ENCODE measurements at places on chromosomes 3 and 15. TPM values are rescaled to one million over a fixed set of nuclear protein-coding genes. Genes with fewer than 3 reads are reported as not detected.

DNA sequence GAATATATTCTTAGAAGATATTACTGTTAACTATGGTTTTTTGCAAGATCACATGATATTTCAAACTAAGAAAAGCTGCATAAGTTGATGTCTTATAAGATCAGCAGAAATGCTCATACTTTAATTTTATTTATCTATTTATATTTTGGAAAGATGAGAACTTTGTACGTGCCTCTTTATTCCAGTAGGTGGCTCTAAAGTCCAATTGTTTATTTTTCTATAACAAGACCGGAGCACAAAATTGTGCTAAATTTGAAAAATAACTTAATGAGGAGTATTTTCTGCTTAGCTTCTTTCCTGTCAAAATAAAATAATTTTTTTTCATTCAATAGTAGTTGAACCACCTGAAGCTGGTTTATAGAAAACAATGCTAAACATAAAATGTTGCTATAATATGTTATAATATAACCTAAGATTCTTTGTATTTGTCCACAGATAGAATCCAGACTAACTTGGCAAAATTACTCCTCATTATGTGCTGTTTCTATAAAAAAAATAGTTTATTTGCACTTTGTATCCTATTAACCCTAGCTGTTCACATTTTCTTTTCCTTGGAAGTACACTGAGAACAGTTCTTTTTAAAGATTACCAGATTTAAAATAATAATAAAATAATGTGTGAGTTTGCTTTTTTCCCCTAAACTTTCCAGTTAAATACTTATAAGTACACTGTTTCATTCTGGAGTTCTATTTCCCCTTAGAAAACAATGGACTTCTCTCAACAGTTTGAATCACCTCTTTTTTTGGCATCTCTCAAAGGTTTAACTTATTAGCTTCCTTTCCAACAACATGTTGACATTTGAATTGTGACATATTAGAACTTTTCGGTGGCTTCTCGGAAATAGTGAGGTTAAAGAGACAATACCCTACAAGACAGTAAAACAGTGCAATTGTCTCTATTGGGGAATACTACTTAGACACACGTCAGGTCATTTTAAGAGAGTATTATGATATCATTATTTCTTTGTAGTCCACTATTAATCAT is 530.0 kb downstream of the MECOM start:
- no peak for DNase-seq

- DNase-seq = no peak
Measured at GRCh38 chr3:88912294-88912877, 195.0 kb upstream of the EPHA3 start.

DNA sequence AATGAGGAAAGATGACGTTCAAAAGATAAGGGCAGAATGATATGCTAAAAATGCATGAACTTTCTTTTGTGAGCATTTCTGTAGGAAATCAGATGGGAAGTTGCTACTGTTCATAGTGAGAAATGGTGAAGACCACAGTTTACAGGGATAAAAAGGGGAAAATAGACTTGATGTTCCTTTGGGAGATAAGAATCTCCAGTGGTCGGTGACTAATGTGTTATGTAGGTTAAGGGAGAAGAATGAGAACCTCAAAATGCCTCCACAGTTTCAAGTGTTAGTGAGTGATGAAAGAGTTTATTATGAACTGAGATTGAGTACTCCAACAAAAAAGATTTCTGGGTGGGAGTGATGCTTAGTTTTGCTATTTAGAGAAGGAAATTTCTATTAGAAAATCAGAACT is 247.2 kb downstream of the LSAMP start:
- no peak for DNase-seq

DNA sequence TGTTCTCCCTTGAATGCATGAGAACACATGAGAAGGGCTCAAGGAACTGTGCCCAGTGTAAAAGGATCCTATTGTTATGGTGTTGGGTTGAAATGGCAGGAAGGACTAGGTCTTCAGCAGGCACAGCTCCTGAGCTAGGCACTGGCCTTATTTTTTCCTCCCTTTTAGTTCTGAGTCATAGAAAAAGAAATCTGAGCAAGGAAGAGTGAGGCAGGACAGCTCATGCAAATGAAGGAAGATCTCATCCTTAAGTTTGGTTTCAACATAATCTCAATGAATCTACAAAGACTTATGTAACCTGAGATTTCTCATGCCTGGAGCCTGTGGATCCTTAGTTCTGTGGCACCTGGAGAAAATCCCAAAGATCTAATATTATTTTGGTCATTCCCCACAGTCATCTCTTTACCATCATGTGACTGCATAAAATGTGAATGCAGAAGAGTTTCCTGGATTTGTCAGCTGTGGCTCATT is 188.6 kb upstream of the TBL1XR1 start:
- no peak for DNase-seq

GRCh38 chr3:4065554-4065953 is 237.6 kb upstream of the SETMAR start:
- no peak for DNase-seq

Gene SPTBN5
- total RNA-seq = 5.2 TPM

Gene FHIT
- 2.7 TPM for total RNA-seq

GRCh38 chr3:31356941-31357340 is 175.8 kb upstream of the STT3B start:
- DNase-seq = no peak

DNA sequence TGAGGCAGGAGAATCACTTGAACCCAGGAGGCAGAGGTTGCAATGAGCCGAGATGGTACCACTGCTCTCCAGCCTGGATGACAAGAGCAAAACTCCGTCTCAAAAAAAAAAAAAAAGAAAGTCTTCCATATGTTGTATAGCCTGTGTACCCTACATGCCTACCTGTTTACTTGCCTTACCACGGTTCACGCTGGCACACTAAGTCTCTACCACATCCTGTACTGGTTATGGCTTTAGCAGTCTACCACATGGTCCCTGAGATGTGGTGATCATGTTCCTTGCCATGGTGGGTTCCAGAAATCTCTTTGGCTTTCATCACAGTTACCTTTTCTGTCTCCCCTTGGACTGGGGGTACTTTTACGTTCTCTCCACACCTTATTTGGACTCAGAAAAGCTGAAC is 63.8 kb upstream of the TBC1D5 start:
- no peak for DNase-seq

GRCh38 chr3:159616234-159616825 is 372.3 kb upstream of the IL12A start:
- DNase-seq = no peak

GRCh38 chr3:72553298-72553697 is 294.9 kb downstream of the SHQ1 start:
- no peak for DNase-seq

Gene ZNF619
- total RNA-seq = 10.9 TPM

DNA sequence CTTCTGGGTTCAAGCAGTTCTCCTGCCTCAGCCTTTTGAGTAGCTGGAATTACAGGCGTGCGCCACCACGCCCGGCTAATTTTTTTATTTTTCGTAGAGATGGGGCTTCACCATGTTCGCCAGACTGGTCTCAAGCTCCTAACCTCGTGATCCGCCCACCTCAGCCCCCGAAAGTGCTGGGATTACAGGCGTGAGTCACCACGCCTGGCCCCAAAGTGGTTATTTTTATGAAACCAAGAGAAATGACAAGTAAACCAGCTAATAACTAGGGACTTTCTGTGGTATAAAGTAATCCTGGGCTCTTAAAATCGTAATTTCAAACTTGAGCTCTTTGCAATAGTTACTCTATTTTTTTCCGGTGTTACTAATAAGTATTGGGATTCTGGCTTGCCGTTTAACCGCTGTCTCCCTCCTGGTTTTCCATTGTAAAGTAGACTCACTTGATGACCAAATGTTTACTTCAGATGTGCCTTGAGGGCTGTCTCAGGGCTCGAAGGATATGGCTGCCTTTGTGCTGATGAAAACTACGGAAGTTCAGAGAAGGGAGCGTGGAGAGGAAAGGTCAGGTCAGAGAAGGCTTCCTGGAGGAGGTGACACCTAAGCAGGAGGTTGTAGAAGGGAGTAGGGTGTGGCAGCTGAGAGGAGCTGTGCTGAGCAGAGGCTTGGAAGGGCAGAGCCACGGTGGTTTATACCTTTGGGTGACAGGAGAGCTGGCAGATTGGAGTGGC is 4.2 kb downstream of the ZSCAN2 start:
- DNase-seq = no peak

- DNase-seq = no peak
Measured at GRCh38 chr3:123842711-123843110, 41.4 kb downstream of the MYLK start.

DNA sequence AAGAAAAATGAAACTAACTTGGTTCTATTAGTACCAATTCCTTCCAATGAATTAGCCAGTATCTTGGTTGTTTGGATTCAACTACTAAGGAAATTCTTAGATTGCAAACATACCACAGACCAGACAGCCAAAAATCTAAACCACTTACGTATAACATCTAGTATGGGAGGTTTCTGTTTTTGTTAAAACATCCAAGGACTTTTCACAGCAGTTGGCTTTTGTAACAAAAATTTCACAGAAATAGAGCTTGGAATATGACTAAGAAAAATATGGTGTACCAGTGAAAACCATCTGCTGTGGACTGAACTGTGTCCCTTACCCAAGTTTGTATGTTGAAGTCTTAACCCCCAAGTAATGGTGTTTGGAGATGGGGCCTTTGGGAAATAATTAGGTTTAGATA is 199.2 kb downstream of the OTOL1 start:
- no peak for DNase-seq

DNA sequence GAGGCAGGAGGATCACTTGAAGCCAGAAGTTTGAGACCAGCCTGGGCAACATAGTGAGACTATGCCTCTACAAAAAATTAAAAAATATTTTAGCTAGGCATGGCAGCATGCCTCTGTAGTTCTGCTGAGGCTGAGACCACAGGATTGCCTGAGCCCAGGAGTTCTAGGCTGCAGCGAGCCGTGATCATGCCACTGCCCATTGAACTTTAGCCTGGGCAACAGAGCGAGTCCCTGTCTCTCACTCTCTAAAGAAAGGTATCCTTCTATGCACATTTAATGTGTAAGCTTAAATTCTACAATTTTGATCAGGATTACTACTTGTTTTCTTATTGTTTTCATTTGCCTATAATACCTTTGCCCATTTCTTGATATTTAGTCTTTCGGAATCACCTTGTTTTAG is 26.8 kb downstream of the GALK2 start:
- DNase-seq = no peak

Gene SHC4
- 0.43 TPM for total RNA-seq

Gene COL6A5
- not detected for total RNA-seq

DNA sequence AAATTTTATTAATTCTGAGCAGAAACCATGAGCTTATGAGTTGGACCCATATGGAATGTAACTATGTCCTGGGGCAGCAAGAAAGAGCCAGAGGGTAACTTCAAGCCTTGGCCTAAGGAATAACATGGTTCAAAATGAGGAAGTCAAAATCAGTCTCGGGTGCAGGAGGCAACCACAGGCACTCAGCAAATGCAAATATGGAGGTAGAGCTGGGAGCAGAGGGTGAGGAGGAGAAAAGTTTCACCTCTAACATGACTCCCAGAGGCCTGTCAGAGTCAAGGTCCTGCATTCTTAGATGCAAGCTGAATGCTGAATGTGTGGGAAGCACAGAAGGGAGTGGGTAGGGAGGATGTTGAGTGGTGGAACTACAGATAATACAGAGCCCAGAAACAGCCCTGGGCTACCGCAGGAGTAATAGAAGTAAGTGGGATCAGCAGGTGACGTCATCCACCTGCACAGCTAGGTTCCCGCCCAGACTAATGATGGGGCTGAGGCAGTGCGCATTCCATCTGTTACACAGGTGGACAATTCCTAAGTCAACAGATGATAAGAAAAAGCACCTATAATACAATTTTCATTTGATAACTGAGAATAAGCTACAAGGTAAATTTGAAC is 279.8 kb upstream of the ARRDC4 start:
- DNase-seq = no peak

- DNase-seq = no peak
Measured at GRCh38 chr3:126085841-126086240, 1.9 kb upstream of the SLC41A3 start.

DNA sequence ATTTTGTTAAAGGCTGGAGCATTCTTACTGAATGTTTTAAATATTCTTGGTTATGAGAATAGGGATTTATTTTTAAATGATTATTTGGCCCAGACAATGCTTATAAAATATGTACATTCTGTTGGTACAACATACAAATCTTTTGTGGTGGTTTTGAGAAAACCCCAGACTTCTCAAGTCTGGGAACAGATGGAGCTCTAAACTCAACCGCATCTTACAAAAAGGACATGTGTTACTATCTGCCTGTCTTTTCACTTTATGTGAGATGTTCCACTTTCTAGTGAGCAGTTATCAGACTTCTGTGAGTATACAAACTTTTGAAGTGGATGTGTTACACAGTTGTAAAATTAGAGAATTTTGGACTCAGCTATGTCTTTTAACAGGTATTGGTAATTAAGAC is 135.5 kb upstream of the RBMS3 start:
- DNase-seq = no peak

Gene GPR27
- 2.8 TPM for total RNA-seq

GRCh38 chr15:68730976-68731897 is 89.5 kb downstream of the ANP32A start:
- DNase-seq = no peak

Gene AGBL1
- total RNA-seq = not detected

Gene RBP2
- not detected for total RNA-seq

Data from natural killer cell (primary cell).